ENCODE measurements at places on chromosomes 12 and 14.

DNA sequence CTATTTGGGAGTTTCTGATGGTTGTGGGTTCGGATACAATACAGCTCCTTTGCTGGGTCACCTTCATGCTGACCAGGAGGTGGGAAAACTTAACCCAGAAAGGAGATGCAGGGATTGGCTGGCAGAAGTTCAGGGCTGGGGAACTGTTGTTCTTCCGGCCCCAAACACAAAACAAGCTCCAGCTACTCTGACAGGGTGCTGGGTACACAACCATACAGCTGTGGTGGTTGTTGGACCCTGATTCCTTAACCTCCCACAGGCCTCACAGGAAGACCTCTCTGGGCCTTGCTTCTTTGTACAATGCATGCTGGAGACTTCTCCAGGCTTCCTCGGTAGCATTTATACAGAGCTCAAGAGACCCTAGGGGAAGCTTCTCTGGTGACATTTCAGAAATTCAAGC, 47.6 kb downstream of the CPM start:
- no peak for DNase-seq

- no peak for DNase-seq
Observed at GRCh38 chr14:33280646-33281045, 342.0 kb downstream of the NPAS3 start.

- no peak for DNase-seq
Observed at GRCh38 chr12:41956353-41956752, 188.3 kb downstream of the GXYLT1 start.

- DNase-seq, result no peak
Observed at GRCh38 chr14:32650030-32650429, 288.6 kb upstream of the NPAS3 start.

DNA sequence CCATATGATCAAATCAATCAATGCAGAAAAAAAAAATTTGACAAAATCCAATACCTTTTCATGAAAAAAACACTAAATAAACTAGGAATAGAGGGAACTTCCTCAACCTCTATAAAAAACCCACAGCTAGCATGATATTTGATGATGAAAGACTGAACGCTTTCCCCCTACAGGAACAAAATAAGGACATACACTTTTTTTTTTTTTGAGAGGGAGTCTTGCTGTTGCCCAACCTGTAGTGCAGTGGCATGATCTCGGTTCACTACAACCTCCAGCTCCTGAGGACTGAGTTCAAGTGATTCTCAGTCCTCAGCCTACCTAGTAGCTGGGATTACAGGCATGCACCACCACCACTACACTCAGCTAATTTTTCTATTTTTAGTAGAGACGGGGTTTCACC, 17.9 kb upstream of the CAMKK2 start:
- DNase-seq, result peak; percentile 80

DNA sequence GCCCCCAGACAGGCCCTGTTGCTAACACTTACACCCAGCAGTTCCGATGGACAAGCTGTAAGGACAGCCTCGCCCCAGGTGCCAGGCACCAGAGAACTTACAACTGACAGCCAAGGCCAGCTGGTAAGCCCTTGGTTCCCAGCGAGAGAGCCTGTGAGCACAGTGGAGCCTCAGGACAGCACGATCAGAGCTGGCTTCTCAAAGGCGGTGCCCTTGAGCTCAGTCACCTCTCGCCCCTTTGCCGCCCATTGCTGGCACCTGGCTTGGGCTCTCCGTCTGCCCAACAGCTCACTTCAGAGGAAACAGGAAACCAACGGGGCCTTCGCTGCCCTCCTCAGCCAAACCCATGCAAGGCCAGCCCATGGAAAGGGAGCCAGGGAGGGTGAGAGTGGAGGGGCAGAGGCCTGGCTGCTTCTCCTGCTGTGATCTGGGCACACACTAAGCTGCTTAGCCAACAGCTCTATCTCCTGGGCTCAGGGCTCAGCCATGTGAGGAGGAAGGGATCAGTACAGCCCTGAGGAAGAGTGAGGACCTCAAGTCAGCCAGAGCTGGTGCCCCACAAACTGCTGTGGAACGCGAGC, 98.5 kb downstream of the SINHCAF start:
- no peak for DNase-seq

GRCh38 chr12:49505672-49506071, 33.2 kb upstream of the KCNH3 start:
- DNase-seq, result no peak

DNA sequence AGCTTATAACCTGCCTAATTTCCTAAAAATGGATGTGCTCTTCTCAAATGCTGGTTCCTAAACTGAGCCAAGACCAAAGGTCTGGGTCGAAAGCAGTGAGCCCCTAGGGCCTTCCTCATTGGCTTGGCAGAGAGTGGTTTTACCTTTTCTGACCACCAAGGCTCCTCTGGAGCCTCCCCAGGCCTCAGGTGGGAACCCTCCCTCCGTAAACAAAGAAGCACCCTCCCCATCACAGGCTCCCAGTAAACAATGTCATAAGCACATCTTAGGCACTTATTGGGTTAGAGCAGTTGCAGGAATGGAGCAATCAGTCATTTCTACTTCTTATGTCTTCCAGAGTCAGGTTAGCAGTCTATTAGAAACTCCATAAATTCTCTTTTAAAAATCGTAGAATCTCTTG, 6.0 kb downstream of the CHPT1 start:
- DNase-seq, result no peak

- DNase-seq, result no peak
Observed at GRCh38 chr12:116436561-116437249, 122.5 kb upstream of the MAP1LC3B2 start.

- no peak for DNase-seq
Observed at GRCh38 chr14:70315942-70316341, 43.5 kb downstream of the COX16 start.

GRCh38 chr14:49691031-49691430, 1.9 kb upstream of the KLHDC1 start:
- DNase-seq, result no peak

- no peak for DNase-seq
Observed at GRCh38 chr14:28482251-28483040, 284.1 kb upstream of the FOXG1 start.

- no peak for DNase-seq
Observed at GRCh38 chr14:73241481-73242165, 4.3 kb downstream of the PAPLN start.

DNA sequence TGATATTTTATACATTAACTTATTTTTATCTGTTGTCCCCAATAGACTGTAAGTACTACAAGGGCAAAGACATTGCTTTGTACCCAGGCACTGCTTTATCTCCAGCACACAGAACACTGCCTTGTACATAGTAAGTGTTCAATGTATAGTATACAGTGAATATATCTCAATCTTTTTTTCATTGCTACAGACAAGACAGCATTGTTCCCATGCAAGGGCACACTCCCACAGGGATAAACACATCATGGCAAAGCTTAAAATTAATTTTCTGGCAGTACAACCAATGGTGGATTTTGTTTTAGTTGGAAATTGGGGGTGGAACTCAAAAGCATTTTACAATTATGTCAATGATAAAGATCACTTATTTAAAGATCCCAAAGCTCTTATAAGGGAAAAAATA, 112.3 kb upstream of the EEA1 start:
- DNase-seq, result no peak

DNA sequence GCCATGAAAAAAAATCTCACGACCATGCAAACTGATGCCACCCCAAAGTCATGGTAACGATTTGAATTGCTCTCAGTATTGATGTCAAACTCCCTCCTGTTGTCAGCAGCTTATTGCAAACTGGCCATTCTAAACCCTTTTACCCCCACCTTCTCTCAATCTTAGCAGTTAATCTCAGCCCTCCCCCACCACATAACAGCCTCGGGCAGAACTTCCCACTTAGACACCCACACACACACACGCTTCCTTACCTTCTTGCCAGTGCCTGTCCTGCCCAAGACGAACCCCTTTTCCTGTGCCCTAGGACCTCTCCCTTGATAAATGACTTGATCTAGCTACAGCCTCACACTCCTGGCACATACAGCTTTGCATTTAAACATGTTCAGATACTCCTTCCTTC, 56.6 kb downstream of the GPATCH2L start:
- no peak for DNase-seq

GRCh38 chr12:131764738-131765137, 53.8 kb downstream of the SFSWAP start:
- no peak for DNase-seq

DNA sequence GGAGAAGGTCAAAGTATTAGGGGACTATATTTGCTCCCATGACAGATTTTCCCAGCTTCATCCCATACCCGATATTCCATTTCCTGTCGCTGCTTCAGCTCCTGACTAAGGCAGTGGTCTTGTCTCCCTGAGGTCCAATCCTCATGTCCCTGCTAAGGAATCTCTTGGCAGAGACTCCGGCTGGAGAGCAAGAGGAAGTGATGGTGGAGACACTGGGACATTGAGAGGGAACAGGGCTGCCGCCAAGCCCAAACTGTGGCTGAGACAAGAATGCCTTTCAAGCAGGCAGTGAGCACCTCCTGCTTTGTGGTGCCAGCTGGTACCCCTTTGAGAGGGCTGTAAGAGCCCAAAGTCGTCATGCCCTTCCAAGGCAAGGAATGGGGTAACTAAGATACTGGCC, 5.5 kb downstream of the SP7 start:
- DNase-seq, result no peak

GRCh38 chr12:93520454-93520853, 52.0 kb upstream of the SOCS2 start:
- DNase-seq, result no peak

- no peak for DNase-seq
Observed at GRCh38 chr14:101179691-101180211, 276.2 kb upstream of the RTL1 start.

DNA sequence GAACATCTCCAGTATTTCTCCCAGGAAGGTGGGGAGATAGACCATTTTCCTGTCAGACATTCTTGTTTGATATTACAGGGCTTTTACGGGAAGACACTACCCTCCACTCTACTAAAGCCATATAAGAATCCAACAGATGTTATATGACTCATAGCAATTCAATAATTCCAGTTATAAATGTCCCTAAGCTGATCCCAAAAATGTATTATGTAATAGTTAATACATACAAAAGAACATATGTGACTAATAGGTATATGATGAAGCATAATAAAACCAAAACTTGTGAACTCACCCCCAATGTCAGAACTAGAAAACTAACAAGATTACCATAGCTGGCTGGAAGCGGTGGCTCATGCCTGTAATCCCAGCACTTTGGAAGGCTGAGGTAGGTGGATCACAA, 84.2 kb downstream of the EFCAB11 start:
- DNase-seq, result no peak

All from suppressor macrophage treated with lipopolysaccharide for 1 hour (primary cell).